ENCODE measurements at places on chromosomes 1 and 21.

DNA sequence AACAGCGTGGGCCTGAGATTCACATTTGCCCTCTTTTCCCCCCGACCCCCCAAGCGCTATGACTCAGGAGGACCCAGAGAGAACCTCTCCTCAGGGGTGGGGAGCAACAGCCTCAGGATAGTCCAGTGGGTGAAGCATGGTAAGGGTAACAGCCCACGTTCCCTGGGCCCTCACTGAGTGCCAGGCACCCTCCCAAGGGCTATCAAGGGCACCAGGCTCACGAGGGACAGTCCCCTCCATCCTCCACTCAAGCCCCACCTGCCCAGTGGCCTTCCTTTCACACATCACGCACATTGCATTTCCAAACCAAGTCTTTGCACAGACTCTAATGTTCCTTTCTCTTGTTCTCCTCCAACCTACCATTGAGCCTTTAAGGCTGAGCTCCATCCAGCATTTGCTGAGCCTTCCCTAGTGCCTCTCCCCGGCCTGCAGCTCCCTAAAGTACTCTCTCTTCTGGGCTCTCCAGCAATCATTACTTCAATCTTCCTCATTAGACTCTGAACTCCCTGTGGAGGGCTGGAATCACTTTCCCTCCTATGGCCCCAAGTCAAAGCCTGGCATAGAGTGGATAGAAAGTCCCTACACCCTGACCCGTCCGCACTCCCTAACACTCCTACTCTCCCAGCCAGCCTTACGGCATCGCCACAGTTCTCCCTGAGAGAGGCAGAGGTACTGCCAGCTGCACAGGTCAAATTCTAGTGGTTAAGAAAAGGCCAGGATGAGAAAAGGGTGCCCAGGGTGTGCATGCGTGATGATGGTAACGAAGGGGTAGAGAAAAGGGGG is 1.0 kb downstream of the AKR7A2 start:
- no peak for DNase-seq

- DNase-seq = no peak
These were observed 88.1 kb downstream of the DMRTB1 start for GRCh38 chr1:53547231-53547790.

- no peak for DNase-seq
These were observed 475.4 kb downstream of the AJAP1 start for GRCh38 chr1:5129746-5130355.

- DNase-seq = no peak
These were observed 2.0 kb downstream of the MATN1 start for GRCh38 chr1:30721341-30721793.

DNA sequence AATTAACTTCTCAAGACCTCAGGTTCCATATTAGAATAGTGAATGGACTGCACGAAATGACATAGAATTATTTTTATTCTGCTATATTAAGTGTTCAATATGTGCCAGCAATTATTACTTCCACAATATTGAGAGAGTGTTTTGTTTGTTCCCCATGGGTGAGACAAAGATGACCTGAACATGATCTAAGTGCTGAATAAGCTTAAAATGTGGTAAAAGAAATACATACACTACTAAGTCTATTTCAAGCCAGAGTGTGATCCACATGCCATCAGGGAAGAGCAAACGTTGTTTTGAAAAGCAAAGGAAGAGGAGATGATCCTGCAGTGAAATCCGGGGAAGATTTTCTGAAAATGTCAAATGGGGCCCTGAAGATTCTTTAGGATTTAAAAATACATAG is 59.8 kb upstream of the RUNX1 start:
- DNase-seq = no peak

DNA sequence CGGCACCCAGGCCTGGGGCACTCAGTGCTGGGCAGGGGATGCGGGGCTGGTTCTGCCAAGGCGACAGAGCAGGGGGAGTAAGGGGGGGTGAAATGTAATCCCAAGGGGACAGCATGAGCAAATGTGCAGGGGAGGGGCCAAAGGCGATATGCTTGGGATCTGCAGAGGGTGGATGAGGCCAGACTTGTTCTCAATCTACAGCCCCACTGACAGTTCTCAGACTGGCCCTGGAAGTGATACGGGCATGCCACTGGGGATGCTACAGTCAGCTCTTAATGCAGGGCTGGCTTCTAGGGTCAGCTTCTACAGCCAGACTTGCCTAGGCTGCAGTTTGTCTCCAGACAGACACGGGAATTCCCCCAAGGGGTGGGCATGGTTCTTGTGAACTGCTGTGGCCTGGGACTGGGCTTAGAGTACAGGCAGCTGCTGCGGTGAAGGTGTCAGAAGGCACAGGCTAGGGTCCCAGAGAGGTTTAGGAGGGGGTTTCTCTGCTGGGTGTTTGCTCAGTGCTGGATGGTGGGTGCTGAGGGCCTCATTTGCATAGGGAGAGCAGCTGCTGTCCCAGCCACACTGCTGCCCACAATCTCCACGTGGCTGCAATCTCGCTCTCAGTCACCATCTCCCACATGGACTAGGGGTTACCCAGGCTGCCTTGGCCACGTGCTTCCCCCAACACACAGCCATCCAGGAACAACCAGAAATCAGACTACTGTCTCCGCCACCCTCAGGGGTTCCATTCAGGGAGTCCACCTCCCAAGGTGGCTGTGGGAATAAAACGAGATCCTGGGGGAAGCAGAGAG is 190.1 kb downstream of the HIVEP3 start:
- no peak for DNase-seq

- DNase-seq = no peak
These were observed 89.6 kb downstream of the NAV1 start for GRCh38 chr1:201628490-201628889.

GRCh38 chr1:48018799-48019198 is 21.6 kb upstream of the TRABD2B start:
- DNase-seq = no peak

- no peak for DNase-seq
These were observed 19.1 kb upstream of the PPIH start for GRCh38 chr1:42639116-42639515.

- DNase-seq = peak; percentile 15
These were observed 1.9 kb upstream of the ZSCAN20 start for GRCh38 chr1:33470495-33471012.

DNA sequence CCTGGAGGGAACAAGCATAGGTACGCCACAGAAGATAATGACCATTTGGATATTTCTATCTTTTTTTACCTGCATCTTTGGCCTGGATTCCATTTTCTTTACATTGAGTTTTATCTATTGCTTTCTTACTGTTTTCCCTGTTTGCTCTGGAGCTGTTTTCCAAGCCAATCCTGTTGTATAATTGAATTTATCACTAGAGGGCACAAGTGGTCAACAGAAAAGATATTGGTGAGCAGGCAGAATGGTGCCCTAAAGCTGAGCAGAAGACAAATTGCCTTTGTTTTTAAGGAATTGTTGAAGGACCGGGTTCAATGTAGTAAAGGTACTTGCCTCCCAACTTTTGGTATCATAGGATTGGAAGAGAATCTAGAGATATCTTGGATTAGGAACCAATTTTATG is 152.8 kb downstream of the PPP1R12B start:
- DNase-seq = no peak

GRCh38 chr1:241356187-241356518 is 852 bp downstream of the RGS7 start:
- DNase-seq = no peak

GRCh38 chr1:208714323-208714722 is 470.1 kb upstream of the PLXNA2 start:
- DNase-seq = no peak

DNA sequence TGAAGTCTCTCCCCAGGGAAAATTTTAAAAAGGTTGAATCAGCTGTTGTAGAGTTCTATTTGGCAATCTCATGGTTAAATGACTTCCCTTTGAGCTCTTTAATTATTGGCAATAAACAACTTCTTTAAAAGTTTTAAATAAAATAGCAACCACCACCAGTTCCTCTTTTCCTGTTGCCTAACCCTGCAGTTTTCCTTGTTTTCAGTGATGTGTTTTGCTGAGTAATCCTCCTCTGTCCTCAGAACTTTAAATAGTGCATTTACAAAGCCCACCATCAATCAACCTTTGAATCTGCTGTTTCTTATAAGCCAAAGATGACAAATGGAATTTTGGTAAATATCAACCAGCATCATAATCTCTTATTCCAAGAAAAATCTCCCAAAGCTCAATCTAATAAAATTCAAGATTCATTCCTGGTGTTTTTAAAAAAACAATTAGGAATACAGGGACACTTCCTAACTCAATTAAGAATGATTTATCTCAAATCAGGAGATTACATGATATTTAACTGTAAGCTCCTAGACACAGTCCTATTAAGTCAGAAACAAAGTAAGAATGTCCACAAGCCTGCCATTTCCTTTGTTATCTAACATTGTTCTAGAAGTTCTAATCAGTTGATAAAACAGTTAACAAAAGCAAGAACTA is 14.8 kb downstream of the AVPR1B start:
- DNase-seq = no peak

GRCh38 chr1:194347200-194347599 is 1160.8 kb upstream of the B3GALT2 start:
- DNase-seq = no peak

- DNase-seq = no peak
These were observed 85.4 kb upstream of the PBX1 start for GRCh38 chr1:164473544-164473943.

GRCh38 chr1:8493916-8494540 is 176.1 kb downstream of the SLC45A1 start:
- DNase-seq = no peak
